Activated naive CD8-positive, alpha-beta T cell treated with anti-CD3 and anti-CD28 coated beads, Interleukin-2, amount 50 U/mL, for 16 hours (primary cell): ENCODE measurements at places on chromosomes 7 and 10.

DNA sequence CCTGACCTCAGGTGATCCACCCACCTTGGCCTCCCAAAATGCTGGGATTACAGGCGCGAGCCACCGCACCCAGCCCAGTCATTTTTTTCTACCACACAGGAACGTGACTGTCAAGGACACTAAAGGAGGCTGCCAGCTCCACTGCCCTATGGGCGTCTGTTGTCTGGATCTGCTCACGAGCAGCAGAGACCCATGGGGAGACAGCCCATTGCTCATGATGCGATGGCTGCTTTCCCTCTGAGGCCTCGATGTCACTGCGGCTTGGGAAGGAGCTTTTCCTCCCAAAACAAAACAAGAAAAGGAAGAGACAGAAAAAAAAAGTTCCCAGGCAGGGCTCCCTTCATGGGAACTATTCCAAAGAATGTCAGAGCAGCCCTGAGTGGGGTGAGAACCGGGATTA is 70.5 kb downstream of the DENND2A start:
- no peak for DNase-seq

DNA sequence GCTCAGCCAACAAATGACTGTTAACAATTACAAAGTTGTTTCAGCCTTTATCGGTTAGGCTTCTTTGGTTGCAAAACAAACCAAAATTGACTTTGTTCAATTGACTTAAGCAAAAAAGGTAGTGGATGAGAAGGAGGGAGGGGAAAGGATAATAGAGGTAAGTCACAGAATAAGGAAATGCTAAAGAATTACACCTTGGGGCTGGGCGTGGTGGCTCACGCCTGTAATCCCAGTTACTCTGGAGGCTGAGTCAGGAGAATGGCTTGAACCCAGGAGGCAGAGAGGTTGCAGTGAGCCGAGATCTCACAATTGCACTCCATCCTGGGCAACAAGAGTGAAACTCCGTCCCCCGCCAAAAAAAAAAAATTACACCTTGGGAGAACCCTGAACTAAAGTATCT is 41.4 kb downstream of the AHCYL2 start:
- no peak for DNase-seq

DNA sequence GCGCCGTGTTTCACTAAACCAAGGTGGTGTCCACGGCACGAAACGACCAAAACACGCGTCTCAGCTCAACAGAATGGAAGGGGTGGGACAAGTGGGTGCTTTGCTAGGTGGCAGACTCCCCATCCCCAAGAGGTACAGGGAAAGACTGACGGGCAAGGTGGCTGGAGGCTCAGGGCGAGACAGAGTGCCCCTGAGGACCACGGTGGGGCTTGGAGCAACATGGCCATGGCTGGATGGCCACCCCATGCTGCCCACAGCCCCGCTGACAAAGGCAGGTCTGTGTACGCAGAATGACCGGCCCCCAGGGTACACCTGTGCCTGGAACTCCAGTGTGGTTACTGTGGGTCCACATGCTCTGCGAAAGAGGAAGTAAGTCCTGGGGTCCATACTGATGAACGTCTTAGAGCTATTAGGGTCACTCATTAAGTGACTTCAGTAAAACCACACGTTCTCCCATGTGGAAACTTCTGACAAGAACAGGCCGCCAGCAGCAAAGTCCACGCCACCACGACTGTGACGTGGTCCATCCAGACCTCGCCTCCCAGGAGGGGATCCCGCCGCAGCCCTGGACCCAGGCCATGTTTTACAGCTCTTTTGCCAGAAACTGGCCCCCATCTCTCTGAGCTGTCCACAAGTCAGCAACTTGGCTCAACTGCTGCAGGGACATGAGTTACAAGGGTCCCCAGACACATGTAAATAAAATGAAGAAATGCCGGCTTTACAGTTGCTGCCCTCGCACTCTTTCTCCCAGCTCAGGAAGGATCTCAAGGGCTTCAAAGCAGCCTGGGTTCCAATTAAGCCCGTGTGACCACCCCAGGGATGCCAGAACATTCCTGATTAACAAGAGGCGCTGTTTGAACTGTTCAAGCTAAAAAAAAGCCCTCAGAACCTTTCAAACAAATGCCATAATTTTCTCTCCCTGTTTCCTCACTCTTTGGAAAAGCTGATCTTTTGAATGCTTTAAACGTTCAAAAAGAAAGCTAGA is 66.8 kb downstream of the MAD1L1 start:
- DNase-seq: no peak

DNA sequence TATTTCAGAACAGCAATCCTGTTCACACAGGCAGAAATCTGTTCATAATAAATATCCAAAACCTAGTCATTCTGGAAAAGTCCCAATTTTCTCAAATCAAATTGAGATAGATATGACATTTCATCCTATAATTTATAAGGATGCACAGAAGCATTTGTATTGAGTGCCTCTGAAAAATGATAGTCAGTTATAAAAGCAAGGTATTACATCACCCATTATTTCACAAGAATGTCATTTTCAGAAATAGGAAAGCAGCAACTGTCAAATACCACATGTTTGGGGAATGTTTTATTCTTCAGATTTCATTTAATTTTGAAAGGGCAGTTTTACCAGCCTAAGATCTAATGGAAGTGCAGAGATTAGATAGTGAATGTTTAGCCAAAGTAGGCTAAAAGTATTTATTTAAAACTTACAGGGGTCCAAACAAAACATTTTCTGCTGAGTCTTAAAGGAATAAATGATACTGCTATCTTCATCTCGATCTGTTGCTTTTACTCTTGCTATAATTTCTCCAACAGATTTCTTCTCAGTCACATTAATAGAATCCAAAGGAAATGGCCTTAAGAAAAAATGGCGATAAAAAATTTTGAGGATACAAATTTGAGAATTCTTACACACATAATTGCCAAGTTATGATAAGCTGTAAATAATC is 185.8 kb downstream of the HGF start:
- no peak for DNase-seq

DNA sequence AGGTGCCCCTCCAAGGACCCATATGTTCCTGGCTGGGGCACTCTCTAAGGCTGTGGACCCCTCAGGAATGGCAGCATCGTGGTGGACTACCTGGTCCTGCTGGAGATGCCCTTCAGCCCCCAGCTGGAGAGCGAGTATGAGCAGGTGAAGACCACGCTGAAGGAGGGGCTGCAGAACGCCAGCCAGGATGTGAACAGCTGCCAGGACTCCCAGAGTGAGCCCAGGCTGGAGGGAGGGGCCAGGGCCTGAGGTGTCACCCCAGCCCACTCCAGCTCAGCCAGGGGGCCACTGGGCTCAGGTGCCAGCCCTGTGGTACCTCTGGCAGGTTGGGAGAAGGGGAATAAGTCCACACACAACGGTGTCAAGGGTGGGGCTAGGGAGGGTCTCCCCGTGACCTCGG is 4.7 kb upstream of the MUC12 start:
- no peak for DNase-seq

GRCh38 chr7:64045301-64046040 is at the start of gene ZNF727:
Gene ZNF727 (plus strand): TSS chr7:64045434. CDS start chr7:64045622, 188 bp downstream.
- no peak for DNase-seq
